ENCODE measurements at places on chromosomes 4 and X.

DNA sequence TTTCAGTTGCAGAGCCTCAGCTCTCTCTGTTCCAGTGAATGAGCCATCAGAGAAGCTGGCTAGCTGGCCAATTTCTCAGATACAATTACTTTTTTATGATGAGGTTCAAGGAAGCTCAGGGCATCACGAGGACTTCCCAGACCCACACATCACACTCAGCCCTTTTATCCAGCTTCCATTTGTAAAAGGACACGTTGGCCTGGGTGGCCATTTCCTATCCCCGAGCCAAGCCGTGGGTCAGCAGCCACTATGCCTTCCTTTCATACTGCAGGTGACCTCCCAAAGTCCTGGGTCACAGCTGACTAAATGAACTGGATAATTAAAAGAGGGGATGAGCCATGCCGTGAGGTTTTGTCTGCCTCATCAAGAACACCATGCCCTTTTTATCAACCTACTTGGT, 236.9 kb upstream of the PPARGC1A start:
- no peak for DNase-seq

DNA sequence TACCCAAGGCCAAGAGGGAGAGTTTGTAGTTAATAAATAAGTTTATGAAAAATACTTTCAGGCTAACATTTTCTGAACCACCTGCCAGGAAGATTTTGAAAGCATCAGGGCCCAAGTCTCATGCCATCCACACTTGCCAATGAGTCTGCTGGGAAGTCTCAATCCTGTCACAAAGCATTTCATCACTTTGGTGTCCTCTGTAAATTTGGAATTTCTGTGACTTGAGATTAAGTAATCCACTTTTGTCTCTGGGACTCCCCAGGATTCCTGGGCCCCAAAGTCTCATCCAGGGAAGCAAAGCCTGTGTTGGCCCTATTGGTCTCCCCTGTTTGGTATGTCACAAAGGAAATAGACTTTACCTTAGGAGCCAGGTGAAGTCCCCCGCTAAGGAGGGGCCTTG, 99.2 kb upstream of the GPC4 start:
- DNase-seq: no peak

DNA sequence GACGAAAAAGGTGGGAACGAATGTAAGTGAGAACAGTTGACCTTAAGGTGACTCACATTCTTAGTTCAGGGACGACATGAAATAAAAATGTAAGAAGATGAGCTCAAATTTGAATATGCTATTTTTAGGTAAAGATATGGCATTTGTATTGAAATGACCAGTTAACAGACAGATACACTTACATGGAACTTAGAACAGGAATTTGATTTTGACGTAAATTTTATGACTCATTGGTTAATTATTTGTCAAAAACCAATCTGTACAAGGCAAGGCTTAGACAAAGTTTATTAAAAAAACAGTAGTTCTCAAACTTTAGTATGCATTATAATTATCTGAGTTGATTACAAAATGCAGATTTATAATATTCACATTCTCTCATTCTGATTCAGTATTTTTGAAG, 469.4 kb downstream of the CFAP47 start:
- DNase-seq: no peak

DNA sequence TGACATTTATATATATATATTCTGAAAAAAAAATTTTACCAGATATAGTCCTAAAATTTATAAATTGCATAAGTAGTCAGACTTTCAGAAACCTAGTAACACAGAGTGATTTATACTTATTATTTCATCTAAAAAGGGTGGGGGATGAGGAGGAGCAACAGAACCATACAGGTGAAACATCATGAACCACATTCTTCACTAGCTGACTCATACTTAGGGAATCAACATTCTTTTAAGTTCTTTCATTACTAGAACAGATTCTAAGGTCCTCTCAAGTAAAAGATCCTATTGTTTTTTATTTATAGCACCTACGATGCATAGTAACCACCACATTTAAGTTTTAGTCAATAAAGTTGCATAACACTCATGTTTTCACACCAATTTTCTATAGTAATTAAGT, 166.1 kb downstream of the LRBA start:
- no peak for DNase-seq

- no peak for DNase-seq
Measured at GRCh38 chrX:10173331-10173900, 16.6 kb downstream of the CLCN4 start.

GRCh38 chr4:95599777-95600400, 51.1 kb upstream of the UNC5C start:
- DNase-seq: no peak

DNA sequence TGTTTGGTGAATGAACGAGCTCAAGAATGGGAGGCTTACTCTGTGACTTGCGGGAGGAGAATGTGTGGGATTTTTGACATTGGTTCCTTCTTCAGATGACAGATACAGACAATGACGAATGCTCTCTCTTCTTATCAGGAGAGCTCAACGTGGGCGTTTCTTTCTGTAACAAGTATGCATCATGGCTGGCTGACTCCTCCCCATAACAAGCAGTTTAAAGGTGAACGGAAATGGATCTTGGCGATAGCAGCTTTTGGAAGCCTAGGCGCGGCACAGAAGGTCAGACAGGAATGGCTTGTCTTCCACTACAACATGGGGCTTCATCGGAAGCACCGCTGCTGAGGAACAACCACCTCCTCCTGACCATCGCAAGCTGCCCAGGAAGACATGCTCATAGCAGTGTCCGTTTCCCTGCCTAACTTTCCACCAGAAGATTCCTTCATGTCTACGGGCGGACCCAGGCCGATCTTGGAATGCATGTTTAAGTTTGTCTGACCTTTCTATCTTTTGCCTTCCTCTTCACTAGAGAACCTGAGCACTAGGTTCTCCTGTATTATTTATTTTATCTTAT, 18.3 kb upstream of the ACSL1 start:
- no peak for DNase-seq

GRCh38 chr4:186134257-186134656, 29.8 kb downstream of the FAM149A start:
- DNase-seq: no peak

DNA sequence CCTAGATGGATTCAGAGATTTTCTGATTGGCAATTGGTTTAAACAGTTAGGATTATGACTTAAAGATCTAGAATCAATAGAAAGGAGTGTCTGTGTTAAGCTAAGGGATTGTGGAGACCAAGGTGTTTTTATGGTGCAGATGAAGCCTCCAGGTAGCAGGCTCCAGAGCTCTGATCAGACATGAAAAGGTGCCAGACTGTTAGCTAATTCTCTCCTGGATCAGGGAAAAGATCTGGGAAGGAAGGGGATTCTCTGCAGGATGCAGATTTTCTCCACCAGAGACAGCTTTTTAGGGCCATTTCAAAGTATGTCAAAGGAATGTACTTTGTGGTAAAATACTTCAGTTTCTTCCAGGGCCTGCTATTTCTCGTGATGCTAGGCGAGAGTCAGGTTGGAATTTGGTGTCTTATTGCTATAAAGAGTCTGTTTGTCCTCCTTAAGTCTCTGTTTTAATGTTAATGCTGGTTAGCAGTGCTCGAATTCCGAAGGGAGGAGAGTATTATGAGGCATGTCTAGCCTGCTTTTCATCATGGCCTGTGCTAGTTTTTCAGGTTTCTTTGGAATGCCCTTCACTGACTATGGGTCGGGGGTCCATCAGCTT, 12.0 kb upstream of the GPR78 start:
- DNase-seq: no peak

DNA sequence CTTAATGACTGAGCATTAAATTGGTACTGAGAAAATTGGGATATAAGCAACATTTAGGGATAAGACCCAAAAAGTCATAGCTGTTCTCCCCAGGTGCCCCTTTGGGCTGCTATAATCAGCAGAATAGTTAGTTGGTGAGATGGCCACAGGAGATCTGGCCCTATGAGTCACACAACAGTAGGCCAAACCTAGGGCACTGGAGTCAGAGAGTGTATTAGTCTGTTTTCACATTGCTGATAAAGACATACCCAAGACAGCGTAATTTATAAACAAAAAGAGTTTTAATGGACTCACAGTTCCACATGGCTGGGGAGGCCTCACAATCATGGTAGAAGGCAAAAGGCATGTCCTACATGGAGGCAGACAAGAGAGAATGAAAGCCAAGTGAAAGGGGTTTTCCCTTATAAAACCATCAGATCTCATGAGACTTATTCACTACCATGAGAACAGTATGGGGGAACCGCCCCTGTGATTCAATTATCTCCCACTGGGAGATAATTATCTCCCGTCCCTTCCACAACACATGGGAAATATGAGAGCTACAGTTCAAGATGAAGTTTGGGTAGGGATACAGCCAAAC, 338.3 kb upstream of the NR3C2 start:
- no peak for DNase-seq

DNA sequence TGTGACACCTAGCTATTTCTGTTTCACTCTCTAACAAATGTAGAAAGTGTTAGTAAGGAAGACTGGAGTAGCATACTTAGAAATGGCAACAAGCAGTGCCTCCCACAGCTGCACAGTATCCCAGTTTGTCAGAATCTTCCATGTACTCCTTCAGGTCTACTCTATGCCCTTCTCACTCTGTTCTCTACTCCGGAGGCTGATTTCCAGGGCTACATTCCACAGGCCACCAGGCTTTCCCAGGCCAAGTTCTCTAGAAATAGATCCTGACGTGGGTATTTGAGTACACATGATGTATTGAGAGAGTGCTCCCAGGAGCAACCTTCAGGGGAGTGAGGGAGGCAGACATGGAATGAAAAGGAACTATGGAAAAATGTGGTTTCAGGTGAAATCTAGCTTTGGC, 177.3 kb upstream of the GK2 start:
- no peak for DNase-seq

DNA sequence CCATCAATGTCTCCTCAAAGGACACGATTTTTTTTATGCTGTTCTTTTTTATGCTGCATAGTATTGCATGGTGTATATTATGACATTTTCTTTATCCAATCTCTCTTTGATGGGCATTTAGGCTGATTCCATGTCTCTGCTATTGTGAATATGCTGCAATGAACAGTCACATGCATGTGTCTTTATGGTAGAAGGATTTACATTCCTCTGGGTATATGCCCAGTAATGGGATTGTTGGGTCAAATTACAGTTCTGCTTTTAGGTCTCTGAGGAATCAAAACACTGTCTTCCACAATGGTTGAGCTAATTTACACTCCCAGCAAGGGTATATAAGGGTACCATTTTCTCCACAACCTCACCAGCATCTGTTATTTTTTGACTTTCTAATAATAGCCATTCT, 113.9 kb downstream of the GRIA3 start:
- DNase-seq: no peak

GRCh38 chr4:8296491-8296890, 26.9 kb downstream of the HTRA3 start:
- DNase-seq: no peak

DNA sequence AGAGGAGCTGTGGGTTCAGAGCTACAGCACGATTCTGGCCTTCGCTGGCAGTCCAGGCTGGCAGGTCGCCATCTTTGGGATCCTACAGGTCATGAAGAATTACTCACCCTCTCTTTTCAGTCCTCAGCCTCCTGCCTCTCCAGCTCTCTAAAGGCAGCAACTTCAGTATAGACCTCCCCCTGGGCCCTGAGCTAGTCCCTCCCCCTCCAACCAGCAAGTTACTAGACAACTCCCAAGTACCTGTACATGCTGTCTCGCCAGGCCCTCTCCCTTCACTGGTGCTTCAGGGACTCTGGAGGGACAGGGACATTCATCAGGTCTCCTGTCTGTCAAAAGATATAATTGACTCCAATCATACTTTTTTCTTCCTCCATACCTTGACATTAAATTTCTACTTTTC, at the start of gene GPR119:
GPR119 (minus strand) TSS at position 155 of the 400 bp plus-strand sequence. CDS start 227 bp downstream, outside the sequence.
- DNase-seq: no peak

- no peak for DNase-seq
Measured at GRCh38 chrX:150236327-150236726, 126.8 kb upstream of the MAMLD1 start.

GRCh38 chr4:138320030-138320429, 77.9 kb upstream of the SLC7A11 start:
- DNase-seq: no peak

DNA sequence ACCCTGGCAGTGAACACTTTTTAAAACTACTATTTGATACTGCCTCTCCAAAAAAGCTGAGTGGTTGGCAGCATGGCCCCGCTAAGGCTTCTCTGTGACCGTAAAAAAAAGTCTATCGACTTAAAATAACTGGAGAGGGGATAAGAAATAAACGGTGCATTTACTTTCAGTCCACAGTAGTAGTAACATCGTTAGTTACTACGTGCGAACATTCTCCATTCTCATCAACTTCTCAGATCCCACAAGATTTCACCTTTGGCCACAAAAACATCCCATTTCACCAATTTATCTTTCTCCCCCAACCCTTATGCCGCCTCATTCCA, 524 bp upstream of the EXOSC9 start:
- no peak for DNase-seq

- no peak for DNase-seq
Measured at GRCh38 chr4:77349364-77349763, 192.4 kb downstream of the CCNG2 start.

GRCh38 chrX:133364865-133365264, 50.4 kb downstream of the GPC4 start:
- no peak for DNase-seq

DNA sequence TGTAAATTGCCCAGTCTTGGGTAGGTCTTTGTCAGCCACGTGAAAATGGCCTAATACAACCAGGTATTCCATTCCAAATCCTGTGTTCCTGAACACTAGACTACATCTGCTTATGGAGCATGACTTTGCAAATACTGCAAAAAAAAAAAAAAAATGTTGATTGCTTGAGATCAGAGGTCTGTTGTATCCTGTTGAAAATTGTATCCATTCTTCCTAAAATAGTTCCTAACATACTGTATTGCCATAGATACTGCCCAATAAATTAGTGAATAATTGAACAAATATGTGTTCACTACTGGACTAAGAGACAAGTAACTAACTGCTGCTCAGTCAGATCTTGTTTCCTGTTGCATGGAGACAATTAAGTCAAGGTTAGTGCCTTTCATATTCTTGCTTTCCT, 164.3 kb upstream of the PABPC4L start:
- DNase-seq: no peak

DNA sequence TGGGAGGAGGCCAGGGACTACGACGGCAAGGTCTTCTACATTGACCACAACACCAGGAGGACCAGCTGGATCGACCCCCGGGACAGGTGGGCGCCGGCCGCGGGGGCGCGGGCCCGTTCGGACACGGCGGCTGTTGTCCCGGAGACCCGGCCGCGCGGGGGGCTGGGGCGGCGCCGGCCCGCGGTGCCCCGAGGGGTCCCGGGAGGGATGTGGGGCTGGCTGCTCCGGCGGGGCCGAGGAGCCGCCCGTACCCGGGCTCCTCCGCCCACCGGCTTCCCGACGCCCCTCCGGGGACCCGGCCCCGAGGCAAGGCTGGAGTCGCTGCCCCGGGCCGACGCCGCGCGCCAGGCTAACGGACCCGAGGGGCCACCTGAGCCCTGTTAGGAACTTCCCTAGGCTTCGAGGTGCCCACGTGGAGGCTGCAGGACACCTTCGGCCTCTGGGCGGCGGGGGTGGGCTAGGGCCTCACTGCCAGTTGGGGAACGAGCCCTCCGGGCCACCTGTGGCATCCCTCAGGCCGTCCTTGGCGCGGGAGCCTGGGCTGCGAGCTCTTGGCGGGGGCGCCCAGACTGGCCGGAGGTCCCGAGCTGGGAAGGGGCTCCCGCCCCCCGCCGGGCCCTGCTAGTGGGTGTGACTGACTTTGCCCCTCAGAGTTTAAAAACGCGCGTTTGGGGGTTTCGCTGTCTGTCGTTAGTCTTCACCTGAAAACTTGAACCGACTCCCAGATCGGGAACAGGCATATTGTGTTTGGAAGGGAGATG, 660 bp downstream of the WWC2 start:
- peak; percentile 32 for DNase-seq
